ENCODE measurements at places on chromosomes 13 and 19.

DNA sequence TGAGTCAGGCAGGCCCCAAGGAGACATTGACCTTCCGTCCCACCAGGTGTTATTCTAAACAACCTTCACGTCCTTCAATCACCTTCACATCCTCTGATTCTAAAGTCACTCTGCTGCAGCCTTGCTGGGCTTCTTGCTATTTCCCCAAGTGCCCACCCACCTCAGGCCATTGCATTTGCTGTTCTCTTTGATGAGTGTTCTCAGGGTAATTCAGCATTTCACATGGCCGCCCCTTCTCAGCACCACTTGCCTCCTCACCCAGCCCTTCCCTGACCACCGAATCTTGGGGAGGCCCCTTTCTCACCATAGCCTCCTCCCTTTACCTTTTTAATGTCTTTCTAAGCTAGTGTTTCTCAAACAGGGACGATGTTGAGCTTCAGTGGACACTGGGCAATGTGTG lies 4.6 kb downstream of the ZNF805 start:
- no peak for DNase-seq

DNA sequence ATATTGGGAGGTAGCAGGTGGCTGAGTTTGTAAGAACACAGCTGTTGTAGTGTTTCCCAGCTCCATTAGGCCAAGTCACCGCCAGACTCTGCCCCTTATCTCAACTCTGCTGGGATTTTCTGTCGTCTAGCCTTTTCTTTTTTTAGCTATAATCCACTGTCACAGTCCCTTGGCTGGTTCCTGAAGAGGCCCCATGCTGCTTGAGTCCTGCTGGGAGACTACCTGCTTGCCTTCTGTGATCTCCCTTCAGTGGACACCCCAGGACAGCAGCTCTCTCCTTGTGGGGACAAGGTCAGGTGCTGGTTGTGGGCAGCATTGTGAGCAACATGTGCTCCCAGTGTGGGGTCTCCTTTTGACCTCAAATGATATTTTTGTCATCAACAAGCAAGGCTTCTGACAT lies 195.0 kb upstream of the ATXN8OS start:
- no peak for DNase-seq

GRCh38 chr13:92355213-92355612 lies 871.4 kb upstream of the GPC6 start:
- DNase-seq, result no peak

DNA sequence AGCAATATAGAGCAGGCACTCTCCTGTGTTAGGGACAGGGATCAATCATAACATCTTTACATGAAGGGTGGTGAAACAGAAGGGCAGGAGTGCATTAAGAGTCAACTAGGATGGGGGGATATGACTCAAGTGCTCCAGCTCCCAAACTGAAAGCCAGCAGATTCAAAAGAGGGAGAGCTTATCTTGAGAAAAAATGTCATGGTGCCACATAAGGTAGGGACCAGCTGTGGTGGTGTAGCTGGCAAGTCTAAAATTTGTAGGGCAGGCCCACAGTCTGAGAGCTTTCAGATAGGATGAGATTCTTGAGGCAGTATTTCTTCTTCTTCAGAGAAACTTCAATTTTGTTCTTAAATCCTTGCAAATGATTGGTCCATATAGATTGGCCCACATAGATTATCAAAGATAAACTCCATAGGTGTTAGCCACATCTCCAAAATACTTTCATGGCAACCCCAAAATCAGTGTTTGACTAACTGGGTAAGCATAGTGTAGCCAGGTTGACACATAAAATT lies 19.1 kb downstream of the DNAJC15 start:
- no peak for DNase-seq

DNA sequence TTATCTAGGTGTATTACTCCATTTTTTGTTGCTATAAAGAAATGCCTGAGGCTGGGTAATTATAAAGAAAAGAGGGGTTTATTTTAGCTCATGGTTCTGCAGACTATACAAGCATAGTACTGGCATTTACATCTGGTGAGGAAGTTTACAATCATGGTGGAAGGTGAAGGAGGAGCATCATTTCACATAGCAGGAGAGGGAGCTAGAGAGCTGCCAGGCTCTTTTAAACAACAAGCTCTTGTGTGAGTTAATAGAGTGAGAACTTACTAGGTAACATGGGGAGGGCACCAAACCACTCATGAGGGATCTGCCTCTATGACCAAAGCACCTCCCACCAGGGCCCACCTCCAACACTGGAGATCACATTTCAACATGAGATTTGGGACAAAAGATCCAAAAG lies 221.7 kb upstream of the GPC6 start:
- DNase-seq, result no peak

GRCh38 chr19:7618771-7619510 lies 10.4 kb downstream of the XAB2 start:
- DNase-seq, result no peak
